ENCODE measurements at places on chromosomes 4 and X.

DNA sequence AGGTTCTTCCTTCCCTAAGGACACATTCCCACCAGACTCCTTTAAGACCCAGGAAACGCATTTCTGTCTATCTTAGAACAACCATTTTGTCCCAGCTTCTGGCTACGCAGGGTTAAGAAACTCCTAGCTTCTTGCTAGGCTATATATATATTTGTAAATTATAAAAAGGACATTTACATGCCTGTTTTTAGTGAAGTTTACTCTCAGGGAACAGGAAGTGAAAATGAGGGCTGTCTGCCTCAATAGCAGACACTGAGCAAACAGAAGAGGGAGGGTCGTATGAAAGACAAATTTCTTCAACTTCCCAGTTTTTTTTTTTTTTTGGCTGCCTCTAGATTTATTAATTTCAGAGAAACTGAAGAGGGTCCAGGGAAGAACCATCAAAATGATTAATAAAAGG lies 9.3 kb upstream of the FRMPD3 start:
- no peak for DNase-seq

DNA sequence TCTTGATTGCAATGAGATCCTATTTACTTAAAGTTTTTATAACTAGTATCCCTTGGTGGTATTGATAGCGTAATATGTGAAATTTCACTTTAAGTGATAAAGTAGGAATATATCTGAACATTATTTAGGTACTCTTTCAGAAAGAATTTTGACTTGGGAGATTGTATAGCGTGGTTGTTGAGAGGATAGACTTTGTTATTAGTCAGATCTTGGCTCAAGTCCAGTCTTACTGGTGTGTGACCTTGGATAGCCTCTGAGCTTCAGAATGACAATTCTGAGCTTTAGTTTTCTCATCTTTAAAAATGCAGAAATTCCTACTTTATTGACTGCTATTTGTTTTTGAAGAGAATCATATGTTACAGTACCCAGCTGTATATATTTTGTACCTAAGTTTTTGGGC lies 32.6 kb downstream of the DCK start:
- no peak for DNase-seq

DNA sequence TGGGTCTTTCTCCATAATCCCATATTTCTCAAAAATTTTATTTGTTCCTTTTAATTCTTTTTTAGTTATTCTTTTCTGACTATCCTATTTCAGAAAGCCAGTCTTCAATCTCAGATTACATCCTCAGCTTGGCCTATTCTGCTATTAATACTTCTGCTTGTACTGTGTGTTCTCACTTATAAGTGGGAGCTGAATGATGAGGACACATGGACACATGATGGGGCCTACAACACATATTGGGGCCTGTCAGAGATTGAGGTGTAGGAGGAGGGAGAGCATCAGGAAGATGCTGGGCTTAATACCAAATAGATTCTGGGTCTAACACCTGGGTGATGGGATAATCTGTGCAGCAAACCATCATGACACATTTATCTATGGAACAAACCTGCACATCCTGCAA lies 82.3 kb downstream of the MAGEE1 start:
- DNase-seq, result no peak

DNA sequence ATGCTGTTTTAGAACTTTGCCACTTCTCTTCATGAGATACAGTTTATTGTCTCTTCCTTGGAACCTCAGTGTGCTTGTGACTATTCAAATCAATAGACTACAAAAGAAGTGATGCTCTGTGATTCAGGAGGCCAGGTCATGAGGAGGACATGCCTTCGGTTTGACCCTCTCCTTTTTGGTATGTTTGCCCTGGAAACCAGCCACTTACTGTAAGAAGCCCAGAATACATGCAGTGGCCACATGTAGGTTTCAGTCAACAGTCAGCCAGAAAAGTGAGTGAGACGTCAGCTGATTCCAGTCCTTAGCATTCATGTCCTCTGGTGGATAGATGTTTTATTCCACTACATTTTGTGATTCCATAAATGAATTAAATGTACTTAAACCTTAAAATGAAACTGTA lies 328.7 kb downstream of the PCDH18 start:
- no peak for DNase-seq

DNA sequence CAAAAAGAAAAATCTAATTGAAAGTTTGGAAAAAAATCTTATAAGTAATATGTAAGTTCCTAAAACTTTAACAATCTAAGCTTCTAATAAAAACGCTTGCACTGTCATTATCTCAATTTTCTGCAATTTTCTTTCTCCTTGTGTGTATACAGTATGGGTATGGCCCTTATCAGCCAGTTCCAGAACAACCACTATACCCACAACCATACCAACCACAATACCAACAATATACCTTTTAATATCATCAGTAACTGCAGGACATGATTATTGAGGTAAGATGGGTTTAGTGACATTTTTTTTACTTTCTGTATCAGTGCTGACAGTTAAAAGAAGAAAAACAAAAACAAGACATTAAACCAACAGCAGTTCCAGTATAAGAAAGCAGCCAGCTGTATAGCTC lies 4.9 kb downstream of the STATH start:
- no peak for DNase-seq

- DNase-seq, result no peak
These were observed 75.5 kb upstream of the IRS4 start for GRCh38 chrX:108811891-108812290.

GRCh38 chr4:15654593-15655222 lies 449 bp downstream of the FBXL5 start:
- DNase-seq, result peak; percentile 38

DNA sequence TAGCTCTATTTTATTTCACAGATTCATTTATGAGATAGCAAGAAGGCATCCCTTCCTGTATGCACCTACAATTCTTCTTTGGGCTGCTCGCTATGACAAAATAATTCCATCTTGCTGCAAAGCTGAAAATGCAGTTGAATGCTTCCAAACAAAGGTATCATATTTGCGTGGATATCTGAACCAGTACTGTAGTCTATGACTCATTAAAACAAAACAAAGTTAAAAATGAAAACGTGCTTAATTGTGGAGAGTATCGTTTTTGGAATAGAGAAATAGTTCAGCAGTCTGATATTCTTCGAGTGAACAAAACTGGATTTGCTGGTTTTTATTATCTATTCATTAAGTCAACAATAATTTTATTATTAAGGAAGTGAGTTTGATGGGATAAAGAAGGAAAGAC lies 6.3 kb downstream of the AFP start:
- no peak for DNase-seq

- DNase-seq, result no peak
These were observed 4.0 kb upstream of the CXorf66 start for GRCh38 chrX:139969286-139969685.

DNA sequence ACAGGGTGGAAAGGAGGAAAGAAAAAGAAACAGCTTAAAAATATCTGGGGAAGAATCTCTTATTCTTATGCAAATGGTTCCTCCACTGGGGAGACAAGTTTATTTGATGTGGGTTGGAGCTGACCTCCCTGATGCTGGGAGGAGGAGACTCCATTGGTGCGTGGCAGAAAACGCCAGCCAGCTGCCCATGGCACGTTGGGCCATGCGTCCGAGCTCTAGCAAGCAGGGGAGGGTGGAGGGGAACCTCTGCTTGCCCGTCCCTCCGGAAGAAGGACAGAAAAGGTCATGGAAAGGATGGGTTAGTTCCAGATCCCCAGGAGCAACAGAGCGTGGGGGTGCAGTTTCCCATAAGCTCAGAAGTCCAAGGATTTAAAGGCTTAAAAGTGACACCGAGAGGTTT lies 210.4 kb downstream of the KLHL4 start:
- DNase-seq, result no peak

DNA sequence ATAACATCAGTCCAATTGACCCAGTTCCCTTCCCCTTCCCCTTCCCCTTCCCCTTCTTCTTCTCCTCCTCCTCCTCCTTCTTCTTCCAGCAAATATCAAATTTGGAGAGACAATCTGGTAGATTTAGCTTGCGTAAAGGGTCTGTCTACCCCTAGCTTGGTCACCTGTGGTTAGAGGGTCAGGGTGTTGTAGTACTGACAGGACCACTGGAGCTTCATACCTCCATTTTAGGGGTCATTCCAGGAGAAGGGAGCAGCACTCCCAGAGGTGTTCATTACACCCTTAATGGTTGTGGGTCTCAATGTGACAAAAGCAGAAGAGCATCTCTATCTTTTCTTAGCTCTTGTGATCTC lies 3.7 kb upstream of the FGB start:
- DNase-seq, result no peak

DNA sequence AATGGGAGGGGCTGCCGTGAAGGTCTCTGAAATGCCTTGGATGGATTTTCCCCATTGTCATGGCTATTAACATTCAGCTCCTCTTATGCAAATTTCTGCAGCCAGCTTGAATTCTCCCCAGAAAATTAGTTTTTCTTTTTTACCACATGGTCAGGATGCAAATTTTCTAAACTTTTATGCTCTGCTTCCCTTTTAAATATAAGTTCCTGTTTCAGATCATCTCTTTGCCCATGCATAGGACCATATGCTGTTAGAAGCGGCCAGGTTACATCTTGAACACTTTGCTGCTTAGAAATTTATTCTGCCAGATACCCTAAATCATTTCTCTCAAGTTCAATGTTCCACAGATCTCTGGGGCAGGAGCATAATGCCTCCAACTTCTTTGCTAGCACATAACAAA lies 13.8 kb upstream of the CLDN34 start:
- DNase-seq, result no peak

DNA sequence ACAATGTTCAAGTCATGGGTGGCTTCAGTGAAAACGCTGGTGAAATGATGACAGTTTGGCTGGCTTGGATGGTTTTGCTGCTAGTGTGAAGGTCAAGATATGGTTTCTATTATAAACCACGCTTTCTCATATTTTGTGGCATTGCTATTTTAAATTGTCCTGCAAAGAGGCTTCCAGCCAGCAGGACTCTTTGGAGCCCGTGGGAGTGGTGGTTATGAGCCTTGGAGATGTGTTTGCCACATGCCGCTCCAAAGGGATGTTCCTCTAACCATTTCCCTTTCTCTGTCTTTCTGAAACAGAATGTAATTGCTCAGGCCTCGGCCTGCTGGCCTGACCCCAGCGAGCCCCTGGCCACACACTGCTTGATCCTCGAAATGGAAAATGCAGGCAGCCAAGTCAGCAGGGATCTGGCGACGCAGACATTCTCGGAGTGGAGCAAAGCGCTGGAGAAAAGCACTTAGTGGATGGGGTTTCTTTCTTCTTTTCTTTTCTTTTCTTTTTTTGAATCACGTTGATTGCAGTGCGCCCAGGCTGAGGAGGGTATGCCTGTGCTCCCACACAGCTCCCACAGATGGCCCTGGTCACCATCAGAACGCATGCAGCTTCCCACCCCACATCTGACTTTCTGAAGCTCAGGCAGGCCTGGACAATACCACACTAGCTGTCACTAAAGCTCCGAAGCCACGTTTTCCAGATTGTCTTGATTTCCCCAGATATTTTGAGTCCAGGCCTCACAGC lies 114.0 kb downstream of the ENPP6 start:
- DNase-seq, result no peak

- DNase-seq, result no peak
These were observed 27.1 kb upstream of the ALB start for GRCh38 chr4:73376976-73377375.

DNA sequence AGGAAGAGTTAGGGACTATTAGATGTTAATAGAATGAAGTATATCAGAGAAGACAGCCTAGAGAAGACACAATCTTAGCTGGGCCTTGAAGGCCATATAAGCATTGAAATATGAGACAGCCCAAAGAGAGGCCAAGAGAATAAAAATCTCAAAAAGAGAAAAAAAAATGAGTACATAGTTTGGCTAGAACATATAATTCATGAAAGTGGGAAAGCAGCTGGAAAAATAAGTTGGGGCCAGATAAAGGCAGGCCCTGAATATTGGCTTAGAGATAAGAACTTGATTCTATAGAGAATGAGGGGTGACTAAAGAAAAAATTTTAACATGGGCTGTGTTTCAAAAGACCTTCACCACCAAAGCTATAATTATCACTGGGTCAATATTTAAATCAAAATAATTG lies 7.4 kb upstream of the UTP3 start:
- no peak for DNase-seq

DNA sequence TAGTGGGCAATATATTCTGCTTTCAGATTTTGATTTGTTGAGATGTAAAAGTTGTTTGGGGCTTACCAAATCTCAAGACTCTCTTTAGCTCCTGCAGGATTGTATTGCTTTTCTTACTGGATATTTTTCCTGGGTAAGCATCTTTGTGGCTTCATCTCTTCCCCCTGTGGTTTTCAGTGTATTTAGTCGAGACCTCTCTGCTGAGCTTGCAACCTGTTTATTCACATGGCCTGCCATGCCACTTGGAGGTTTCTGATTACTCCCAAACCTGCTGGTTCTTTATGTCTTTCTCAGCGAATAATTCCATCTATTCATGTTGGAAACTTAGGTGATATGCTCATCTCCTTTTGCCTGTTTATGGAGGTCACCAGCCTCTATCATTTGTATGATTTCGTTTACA lies 10.9 kb downstream of the CCNG2 start:
- DNase-seq, result no peak

- no peak for DNase-seq
These were observed 4.8 kb upstream of the NKAP start for GRCh38 chrX:119948381-119948780.

GRCh38 chrX:8484360-8484949 lies 19.8 kb downstream of the VCX3B start:
- no peak for DNase-seq

DNA sequence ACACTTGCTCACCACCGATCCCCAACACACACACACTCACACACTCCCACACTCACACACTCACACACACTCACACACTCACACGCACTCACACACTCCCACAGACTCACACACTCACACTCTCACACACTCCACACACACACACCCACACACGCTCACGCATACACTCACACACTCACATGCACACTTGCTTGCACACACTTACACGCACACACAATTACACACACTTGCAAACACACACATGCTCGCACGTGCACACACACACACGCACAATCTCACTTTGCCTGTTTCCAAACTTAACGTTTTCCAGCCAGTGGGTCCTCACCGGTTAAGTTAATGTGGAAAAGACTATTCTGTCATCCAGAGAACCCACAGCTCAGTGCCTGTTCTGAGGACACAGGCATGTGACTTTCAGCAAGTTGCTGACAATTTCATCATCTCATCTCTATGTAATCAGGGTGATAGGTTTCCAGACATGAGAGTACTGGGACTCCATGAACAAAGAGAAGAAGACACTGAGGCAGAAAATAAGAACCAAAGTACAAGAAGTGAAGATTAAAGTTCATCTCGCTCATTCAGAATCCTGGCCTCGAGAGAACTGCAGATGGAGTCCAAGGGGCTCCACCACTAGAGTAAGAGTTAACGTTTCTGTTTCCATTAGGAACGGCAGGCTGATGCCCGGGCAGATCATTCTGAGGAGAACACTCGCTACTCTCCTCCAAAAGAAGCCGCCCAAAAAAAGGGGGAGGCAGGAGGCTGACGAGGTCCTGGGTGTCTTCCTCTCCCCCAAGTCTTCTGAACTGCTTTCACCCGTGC lies 153.2 kb upstream of the FRG1 start:
- DNase-seq, result no peak
